ENCODE measurements at places on chromosomes 11 and 22. TPM values are rescaled to one million over a fixed set of nuclear protein-coding genes. Genes with fewer than 3 reads are reported as not detected.
A peak's percentile ranks its signal among the peaks of the same experiment; 100 is the strongest.

DNA sequence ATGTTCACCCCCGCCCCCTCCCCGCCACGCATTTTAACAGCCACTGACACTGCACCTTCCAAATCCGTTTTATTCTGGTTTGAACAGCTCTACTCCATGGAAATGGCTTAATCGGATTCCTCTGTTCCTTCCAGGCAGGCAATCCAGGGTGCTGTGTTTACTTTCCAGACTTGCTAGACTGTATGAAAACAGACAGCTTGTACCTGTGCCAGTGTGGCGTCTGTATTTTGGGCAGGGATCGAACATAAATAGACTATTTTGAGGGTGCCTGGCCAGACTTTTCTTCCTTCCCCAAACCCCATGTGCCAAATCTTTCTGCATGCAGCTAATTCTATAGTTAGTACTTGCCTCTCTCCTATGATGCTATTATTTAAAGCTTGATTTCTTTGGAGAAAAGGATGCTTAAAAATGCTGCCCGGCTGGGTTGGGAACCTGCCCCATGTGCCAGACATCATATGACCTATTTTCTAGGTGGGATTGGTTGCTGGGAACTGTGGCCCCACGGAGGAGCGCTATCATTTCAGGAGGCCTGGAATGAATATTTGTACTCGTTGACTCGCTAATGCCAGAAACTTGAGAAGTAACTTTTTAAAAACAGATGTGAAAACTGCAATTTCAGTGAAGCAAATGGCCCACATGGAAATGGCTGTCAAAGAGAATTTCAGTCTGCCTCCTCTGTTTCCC lies 814.8 kb downstream of the BRD1 start:
- DNase-seq, result no peak

Gene TMPRSS4
- total RNA-seq, result not detected

DNA sequence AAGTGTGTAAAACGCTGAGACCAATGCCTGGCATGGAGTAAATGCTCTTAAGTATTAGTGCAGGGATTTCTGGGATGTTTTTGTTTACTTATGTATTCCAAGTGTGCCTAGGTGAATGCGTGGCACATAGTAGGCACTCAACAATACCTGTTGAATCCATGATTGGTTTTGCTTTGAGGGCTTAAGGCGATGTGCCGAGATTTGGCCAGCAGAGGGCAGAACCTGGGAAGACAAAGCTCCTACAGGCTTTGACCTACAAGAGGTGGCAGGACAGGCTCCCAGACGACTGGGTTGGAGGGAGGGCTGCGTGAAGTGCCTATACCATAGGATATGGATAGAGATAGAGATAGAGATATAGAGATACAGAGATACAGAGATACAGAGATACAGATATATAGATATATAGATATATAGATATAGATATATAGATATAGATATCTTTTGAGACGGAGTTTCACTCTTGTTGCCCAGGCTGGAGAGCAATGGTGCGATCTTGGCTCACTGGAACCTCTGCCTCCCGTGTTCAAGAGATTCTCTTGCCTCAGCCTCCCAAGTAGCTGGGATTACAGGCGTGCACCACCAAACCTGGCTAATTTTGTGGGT lies 13.9 kb downstream of the KCNE3 start:
- peak; percentile 60 for DNase-seq

DNA sequence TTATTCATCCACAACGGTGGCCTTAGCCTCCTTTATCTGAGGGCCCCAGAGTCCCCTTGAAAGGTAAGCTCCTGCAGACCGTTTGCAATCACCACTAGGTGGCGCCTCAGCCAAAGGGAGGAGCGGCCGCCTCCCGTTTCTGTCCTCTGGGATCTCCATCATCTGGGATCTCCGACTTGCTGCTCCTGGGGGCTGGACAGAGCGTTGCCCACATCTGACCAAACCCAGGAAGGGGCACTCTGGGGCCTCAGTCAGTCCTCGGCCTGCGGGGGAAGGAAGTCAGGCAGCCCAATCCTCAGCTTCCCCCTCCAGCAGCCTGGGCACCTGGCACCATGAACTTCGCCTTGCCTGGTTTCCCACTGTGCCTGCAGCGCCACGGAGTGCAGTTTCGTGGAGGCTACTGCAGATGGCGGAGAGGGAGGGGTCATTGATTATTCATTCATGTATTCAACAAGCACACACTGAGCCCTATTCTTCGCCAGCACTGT lies 23.5 kb downstream of the TP53I11 start:
- peak; percentile 75 for DNase-seq

Gene NNMT
- total RNA-seq, result 76.6 TPM
